ENCODE measurements at places on chromosomes 3 and 15.

GRCh38 chr15:101187820-101188636 is 63.8 kb downstream of the CHSY1 start:
- DNase-seq: no peak

DNA sequence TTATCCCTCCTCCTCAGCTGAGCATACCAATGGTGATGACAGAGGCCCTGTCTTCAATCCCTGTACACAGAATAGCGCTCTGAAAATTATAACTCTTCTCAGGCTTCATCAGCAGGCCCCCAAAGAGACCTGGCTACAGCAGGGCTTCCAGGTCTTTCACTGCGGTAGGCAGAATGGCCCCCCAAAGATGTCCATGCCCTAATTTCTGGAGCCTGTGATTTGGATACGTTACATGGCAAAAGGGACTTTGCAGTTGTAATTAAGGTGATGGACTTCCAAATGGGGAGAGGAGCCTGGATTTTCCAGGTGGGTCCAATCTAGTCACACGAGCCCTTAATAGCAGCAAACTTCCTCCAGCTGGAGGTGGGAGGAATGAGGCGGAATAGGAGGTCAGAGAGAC is 221.8 kb upstream of the CTDSPL start:
- DNase-seq: no peak

GRCh38 chr3:65170390-65171042 is 482.7 kb upstream of the ADAMTS9 start:
- no peak for DNase-seq

- no peak for DNase-seq
These were observed 1237.5 kb downstream of the ZPLD1 start for GRCh38 chr3:103672346-103672745.

DNA sequence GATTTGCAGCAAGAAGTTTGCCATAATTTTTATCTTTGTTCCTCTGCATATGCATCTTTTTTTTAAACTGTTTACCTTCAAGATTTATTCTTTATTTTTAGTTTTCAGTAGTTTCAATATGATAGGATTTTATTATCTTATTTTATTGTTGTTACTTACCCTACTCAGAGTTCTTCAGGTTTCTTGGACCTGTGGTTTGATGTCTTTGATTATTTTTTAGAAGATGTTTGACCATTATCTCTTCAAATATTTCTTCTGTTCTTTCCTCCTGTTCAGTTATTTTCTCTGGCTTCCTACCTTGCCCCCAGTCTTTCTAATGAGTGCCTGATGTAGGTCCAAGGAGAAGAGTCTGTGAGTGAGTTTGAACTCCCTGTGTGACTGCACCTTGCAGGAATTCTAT is 137.7 kb downstream of the FILIP1L start:
- no peak for DNase-seq

DNA sequence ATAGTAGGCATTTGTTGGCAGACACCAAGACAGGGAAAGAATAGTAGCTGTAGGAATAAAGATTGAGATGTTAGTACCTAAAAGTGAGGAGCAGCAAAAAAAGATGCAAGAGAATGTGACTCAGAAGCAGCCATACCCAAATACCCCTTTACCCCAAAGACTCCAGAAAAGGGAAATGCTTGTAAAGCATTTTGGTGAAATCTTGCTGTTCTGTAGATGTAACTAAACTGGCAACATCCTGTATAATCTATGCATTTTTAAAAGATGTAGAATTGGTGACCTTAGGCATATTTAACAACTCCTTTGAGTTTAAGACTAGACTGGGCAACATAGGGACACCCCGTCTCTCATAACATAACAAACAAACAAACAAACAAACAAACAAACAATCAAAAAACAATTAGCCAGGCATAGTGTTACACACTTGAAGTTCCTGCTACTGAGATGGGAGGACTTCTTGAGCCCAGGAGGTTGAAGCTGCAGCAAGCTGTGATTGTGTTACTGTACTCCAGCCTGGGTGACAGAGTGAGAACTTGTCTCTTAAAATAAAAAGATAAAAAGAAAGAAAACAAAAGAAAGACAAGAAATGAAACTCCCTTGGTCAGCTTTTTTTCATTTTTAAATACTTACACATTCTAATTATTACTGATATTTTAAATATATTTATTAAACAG is 361.5 kb upstream of the KCNH8 start:
- DNase-seq: no peak

DNA sequence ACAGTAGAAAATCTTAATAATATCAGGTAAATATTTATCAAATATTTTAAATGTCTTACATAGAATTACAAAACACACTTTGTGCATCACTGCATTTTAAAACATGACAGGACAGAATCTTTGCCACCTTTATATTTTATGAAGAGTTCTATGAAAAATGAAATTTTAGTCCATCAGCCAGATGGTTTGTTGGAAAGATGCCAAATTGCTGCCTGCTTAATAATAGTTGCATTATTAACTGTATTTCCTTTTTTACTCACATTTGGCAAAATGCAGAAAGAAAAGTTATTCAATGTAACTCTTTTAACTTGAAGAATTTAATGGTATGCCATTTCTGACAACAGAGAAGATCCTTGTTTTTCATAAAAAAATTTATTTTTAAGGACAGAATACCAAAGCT is 1271.6 kb downstream of the NSUN3 start:
- DNase-seq: no peak

- DNase-seq: no peak
These were observed 658.4 kb upstream of the CFAP20DC start for GRCh38 chr3:59708202-59708601.

DNA sequence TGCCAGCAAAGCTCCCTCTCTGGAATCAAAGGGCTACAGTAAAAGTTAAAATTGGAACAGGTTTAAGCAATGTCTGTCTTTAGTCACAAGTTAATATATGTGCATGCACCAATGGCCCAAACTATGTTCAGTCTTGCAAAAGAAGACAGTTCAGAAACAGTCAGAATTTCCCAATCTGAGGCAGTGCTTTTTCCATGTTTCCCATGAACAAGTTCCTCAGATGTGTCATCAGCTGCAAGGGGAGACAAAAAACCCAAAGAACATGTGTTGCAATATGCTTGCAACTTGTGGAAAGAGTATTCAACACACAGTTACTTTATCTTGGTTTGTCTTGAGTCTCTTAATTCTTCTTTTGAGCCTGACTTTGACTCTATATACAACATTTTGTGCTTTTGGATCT is 148.4 kb downstream of the USP13 start:
- no peak for DNase-seq

- DNase-seq: no peak
These were observed 5.6 kb upstream of the AP3S2 start for GRCh38 chr15:89899295-89899945.

DNA sequence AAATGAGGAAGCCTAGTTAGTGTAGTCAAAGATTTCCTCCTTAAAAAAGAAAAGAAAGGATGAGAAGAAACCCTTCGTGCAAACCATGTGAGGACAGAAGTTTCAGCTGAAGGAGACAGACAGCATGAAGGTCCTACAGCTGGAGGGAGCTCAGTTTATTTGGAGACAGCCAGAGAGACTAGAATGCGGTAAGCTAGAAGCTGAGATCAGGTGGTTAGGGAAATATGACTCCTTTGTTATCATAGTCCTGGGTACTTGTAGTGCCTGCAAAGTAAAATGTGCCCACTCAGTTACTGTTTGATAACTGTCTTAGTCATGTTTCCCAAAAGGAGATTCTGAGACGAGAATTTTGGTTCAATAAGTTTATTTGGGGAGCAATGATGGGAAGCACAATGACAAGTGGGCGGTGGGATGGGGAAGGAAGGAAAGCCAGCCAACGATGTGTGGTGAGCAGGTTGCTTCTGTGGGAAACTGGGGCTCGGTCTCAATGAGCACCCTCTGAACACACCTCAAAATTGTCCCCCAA is 178.8 kb upstream of the SNTN start:
- no peak for DNase-seq

Measured in nephron progenitor cell (in vitro differentiated cells).